ENCODE measurements at places on chromosomes 13 and 19. TPM values are rescaled to one million over a fixed set of nuclear protein-coding genes. Genes with fewer than 3 reads are reported as not detected.

Gene MEGF8
- 27.0 TPM for total RNA-seq

Gene CBARP
- 19.3 TPM for total RNA-seq

Gene GGN
- not detected for total RNA-seq

Gene HIF3A
- 40.9 TPM for total RNA-seq

Gene MRPL57
- 39.3 TPM for total RNA-seq

DNA sequence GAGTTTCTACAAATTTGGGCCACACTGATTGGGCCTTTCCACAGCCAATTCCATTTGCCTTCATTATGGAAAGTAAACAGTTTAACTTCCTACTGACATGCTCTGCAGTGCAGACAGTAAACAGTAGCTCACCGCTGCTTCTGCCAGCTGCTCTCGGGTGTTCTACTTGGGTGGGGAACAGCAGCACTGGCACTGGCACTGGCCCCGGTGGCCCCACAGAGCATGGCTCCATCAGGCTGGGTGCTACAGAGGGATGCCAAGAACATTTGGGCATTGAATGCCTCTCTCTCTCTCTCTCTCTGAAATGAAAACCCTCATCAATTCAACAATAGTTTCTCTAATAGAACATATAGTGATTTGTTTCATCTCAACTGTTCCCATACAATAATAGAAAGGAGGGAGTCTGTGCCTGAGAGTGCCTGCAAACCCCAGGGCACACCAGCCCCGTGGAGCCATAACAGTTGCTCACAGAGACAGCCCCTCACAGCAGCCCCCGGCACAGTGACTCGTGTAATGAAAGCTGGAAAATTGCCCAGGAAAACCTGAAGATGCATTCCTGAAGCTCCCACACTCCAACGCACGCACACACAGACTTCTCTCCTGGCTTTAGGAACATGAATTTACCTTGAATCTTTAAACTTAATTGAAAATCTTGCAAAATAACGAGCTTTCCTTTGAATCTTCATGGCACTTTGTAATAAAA is 38.2 kb upstream of the GJB6 start:
- no peak for DNase-seq

- peak; percentile 86 for DNase-seq
Measured at GRCh38 chr19:46296722-46297461, at the start of gene HIF3A. Gene HIF3A, plus strand, starts transcription at chr19:46297042. Its CDS starts 35 bp downstream, at chr19:46297077.

- DNase-seq: no peak
Measured at GRCh38 chr13:75554981-75555380, 5.4 kb downstream of the UCHL3 start.

- DNase-seq: no peak
Measured at GRCh38 chr13:72437458-72437857, 290.0 kb downstream of the MZT1 start.

GRCh38 chr19:46610413-46610775 is 9.3 kb downstream of the CALM3 start:
- peak; percentile 17 for DNase-seq

DNA sequence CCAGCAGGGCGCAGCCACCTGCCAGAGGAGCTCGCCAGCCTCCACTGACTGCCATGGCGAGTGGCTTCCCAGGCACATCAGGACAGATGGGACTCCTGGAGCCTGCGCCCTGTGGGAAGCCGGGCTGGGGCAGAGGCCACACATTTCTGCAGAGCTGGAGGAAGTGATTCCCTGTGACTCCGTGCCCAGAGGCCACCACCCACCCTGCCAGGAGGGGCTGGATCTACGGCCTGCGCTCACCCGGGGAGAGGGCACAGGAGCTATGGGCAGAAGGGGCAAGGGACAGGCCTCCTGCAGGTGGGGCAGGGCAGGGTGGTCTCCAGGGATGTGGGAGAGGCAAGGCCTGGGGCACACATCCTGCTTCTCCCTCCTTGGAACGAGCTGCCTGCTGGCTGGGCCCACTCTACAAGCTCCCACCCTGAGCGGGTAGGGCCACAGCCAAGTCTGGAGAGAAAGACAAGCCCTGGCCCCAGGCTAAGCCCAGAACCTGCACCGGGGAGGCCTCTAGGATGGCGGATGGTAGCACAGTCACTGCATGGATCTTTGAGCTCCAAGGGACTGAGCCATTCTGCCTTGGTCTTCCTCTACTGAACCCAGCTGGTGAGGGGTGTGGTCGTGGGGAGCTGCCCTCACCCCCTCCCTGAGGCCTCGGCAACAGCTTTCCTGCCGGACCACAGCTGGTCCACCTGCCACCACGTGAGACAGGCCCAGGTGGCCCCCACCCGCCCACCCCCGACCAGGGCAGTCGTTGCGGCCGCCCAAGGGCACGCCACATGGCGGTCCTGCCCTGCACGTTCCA is 40.6 kb downstream of the CEBPG start:
- DNase-seq: no peak

DNA sequence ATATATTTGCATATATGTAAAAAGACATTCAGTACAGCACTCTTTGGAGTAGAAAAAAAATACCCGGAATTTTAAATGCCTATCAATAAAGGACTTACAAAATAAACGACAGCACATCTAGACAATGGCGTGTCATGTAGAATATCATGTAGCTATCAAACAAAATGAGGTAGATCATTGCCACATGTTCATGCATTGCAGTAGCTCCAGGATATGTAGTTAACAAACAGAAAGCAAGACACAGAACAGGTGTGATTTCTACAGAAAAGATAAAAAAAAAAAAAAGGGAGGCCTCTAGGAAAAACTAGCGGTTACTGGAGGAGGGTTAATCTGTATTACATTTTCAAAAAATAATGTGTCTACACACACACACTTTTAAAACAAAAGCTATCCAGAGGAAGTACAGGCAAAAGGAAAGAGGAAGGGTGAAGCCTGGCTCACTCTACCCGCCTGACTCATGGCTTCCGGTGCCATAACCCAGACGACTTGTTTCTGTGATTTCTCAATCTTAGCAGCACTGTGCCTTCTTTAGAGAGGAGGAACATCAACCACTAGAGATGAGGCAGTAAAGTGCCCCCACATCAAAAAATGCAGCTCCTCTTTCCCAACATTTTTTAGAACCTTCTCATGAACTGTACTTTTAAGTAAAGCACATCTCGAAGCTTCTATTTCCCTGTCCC is 6.9 kb downstream of the KCTD12 start:
- peak; percentile 23 for DNase-seq

DNA sequence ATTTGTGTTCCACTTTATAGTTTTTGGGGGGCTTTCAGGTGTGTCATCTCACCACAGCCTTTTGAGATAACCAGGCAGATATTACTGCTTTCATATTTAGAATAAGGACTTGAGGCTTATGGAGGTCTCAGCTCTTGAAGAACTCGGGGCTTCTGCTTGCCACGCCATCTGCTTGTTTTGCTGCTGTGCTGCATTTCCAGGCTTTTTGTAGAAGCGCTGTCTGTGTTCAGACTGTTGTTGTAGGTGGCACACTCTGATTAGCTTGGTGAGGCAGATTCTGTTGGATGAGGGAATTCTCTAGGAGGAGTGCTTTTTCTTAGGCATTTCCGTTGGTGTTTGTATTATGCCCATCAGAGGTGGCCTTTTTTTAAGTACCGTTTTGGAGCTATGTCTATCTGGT is 57.2 kb downstream of the WASF3 start:
- no peak for DNase-seq

DNA sequence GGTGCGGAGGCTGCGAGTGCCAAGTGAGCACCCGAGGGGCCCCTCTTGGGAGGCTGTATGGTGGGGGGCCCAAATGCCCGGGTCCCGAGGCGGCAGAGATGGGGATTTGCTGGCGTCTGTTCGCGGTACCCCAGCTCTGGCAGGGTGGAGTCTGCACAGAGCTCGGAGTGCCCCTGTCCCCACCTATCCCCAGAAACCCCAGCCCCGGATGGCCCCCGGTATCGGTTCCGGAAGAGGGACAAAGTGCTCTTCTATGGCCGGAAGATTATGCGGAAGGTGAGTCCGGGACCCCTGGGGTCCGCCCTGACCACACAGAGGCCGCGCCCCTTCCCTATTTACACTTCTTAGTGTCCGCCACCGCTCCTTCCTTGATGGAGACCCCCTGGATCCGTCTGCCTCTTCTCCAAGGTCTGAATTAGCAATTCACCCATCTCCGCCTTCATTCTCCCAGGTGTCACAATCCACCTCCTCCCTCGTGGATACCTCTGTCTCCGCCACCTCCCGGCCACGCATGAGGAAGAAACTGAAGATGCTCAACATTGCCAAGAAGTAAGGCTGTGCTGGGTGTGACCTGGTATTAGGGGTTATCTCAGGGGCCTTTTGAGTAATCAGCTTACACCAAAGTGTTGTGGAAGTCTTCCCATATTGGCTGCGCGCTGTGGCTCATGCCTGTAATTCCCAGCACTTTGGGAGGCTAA is 630 bp downstream of the PNPLA6 start:
- no peak for DNase-seq

DNA sequence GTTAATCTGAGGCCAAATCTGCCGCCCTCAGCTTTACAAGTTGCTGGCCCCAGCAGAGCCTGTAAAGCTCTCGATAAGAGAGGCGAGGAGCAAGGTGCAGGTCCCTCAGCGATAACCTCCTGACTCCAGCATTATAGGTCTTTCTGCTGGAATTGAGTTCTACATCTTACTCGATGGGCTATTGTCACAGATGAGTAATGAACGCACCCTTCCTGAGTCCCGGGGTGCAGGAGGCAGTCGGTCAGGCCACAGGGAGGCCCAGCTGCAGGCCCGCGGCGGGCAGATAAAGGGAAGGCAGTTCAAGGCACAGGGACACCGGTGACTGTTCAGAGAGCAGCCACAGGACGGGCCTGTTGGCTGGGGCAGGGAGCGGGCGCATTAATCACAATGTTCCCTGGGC is 157.6 kb upstream of the OBI1 start:
- no peak for DNase-seq

DNA sequence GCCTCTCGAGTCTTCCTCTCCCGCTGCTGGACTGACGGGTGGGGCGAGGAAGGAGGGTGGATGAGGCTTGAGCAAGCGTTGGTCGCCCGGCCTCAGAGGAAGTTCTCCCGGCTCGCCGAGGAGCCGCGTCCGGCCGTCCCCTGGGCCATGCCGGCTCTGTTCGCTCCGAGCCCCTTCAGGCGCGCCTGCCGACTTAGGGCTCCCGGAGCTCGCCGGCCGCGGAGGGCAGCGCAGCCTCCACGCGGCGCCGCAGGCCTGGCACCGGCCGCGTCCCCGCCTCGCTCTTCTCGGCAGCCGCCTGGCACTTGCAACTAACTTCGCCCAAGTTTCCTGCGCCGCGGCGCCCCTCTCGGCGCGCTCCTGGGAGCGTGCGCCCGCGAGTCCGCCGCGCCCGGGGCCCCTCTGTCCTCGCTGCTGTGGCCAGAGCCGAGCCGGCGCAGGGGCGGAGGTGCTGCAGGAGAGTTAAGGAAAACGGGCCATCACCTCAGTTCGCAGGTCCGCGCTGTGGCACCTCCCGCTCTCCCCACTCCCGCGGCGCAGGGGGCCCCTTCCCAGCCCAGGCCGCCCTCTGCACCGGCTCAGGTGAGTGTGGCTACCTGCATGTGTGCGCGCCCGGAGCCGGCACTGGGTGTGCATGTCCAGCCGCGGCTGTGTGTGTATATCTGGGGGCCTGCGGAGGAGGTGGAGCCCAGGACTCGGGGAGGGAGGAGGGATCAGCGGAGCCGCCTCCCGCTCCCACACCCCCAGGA is 641 bp upstream of the SOX21 start:
- DNase-seq: no peak

DNA sequence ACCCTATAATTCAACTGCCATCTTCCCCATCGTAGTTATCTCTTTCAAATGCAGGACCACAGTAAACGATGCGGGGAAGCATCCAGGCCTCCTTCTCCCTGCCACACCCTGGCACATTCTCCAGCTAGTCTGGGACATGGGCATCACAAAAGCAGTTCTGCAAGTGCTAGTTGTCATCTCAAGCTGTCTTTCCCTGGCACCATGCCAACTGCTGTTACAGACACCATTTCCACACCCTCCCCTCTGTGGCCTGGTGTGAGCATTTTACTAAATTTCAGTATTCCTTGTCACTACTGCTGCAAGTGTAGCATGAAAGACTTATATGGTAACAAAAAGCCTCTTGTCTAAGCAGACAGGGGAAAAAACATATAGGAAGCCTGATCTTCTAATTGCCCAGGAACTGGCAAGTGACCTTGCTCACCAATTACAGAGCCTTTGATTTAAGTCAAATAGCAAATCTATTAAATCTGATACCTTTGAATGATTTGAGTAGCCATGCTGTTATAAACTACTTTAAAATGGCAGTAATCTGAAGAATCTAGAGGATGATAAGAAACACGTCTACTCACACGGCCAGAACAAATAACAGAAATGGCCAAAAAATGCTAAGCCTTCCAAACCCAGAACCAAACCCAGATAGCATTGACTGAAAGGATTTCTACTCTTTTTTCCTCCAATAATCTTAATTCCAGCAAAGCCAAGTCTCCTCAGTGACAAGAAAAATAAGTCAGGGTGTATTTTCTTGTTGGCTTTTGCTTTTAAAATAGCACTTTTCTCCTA is 179.0 kb downstream of the NUFIP1 start:
- DNase-seq: peak; percentile 47

GRCh38 chr19:49766930-49767299 is at the start of gene AP2A1:
Gene AP2A1, plus strand, starts transcription at chr19:49767001. Its CDS starts 133 bp downstream, at chr19:49767134.
- no peak for DNase-seq

DNA sequence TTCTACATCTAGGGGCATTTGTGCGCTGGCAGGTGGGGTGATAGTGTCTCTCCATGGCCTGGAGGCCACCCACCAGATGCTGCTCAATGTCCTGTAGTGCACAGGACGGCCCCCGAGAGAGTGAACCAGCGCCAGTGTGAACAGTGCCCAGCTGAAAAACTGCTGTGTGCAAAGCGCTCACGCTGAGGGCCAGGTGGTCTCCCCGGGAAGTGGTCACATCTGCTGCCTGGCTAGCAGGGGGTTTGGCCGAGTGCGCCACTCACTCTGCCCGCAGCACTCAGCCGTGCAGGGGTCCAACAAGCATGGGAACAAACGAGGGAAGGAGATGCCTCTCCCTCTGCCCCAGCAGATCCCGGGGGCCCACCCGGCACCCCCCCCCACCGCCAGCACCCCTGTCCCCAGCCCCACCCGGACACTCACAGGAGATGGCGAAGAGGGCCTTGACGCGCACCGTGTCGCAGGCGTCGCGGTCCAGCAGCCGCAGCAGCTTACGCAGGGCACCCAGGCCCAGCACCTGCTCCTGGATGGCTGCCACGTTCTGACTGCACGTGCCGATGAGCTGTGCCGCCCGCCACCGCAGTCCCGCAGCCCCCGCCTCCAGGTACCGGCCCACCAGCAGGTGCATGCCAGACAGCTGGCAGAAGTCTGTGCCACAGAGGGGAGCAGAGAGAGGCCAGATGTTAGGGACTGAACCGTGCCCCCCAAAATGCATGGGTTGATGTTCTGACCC is 5.8 kb downstream of the HSPBP1 start:
- DNase-seq: no peak

DNA sequence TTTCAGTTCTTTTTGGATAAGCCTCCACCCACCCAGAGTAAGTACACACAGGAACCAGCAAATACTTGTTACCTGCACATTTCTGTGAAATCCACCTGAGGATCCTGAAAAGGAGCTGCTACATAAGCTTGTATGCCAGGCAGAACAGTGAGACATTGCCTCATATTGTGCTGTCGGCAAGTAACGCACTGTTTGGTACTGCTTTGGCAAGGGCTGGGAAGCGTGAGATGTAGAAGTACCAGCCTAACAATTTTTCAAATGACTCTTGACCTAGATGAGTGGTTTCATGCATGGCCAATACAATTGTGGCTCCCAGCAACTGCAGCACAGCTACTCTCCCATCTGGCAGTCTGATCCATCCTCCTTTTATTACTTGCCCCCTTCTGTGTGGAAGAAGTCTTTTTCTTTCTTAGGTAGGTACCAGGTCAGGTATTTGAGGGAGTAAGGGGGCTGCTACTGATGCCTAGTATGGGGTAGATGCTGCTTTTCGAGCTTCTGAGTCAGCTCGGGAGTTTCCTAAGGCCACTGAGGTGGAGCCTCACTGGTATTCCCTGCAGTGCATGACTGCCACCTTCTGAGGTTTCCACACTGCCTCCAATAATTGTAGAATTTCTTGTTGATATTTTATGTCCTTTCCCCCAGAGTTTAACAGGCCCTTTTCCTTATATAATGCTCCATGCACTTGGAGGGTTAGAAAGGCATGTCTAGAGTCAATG is 52.2 kb downstream of the ZNF737 start:
- DNase-seq: no peak
